A549 treated with AZD2906 at 1 μM for 4 hours (cell line): ENCODE measurements at places on chromosomes 1 and 21. TPM values are rescaled to one million over a fixed set of nuclear protein-coding genes. Genes with fewer than 3 reads are reported as not detected.

The RNF186 gene
- not detected in 5 replicates for total RNA-seq

The LGR6 gene
- total RNA-seq, result 0.72 to 0.92 TPM (median 0.76 TPM) in 5 replicates

The SLAMF1 gene
- not detected in 5 replicates for total RNA-seq

The FCRL4 gene
- not detected in 5 replicates for total RNA-seq

The OR2L5 gene
- not detected in 5 replicates for total RNA-seq

The OR6K3 gene
- not detected in 5 replicates for total RNA-seq

The NPL gene
- total RNA-seq, result 0.44 to 0.79 TPM (median 0.53 TPM) in 5 replicates

The DMRTA2 gene
- 0.09 to 0.13 TPM (median 0.10 TPM) in 5 replicates for total RNA-seq

The HEYL gene
- 3.1 to 3.5 TPM (median 3.4 TPM) in 5 replicates for total RNA-seq

The TCP10L gene
- 0.27 to 0.89 TPM (median 0.70 TPM) in 5 replicates for total RNA-seq
